Adipocyte (in vitro differentiated cells): ENCODE measurements at places on chromosomes 4 and X.
A peak's percentile ranks its signal among the peaks of the same experiment; 100 is the strongest.

DNA sequence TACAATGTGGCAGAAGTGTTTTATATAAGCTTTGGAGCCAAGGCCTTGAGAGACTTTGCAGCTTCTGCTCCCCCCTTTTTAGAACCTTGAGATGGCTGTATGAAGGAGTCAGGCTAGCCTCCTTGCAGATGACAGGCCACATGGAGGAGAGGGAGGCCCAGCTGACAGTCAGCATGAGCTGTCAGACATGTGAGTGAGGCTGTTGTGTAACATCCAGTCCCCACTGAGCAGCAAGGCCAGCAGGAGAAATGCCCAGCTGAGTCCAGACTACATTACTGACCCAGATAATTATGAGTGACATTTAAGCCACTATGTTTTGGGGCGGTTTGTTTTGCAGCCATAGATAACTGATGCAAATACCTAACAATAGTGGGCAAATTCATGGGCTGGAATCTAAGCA, 515.3 kb upstream of the ARX start:
- DNase-seq = peak; percentile 3

DNA sequence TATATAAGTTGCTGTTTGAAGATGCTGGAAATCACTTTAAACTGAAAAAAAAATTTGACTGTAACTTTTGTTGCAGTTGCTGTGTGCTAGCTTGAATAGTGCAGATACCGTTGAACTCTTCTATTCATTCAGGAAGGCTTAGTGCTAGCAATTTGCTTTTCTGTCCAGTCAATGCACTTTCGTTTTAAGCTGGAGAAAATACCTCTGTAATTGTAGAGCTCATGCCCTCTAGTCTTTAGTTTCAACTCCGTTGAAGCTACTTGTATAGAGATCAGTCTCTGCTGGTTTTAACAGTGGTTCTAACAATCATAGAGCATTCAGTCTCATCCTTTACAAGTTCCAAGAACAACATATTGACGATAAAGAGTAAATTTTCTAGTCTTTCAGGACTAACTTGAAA, 49.0 kb upstream of the TRPC3 start:
- DNase-seq = peak; percentile 10

DNA sequence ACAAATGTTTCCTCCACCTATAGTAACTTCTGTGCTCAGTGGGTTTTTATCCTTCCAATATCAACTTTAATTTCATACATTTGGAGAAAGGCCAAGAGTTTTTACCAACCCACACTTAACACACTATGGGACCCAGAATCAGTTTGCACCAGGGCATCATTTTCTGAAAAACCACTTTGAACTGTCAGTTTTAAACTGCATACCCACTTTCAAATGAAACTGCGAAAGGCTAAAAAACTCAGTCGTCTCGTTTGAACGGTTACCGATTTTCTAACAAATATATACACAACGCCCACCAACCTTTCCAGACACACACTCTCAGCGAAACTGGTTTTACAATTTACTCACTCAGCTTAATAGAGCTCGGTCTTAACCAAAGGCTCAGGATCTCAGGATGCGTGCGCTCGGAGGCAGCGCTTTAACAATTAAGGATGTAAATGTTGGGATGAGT, 376 bp downstream of the ABCG2 start:
- DNase-seq = no peak

DNA sequence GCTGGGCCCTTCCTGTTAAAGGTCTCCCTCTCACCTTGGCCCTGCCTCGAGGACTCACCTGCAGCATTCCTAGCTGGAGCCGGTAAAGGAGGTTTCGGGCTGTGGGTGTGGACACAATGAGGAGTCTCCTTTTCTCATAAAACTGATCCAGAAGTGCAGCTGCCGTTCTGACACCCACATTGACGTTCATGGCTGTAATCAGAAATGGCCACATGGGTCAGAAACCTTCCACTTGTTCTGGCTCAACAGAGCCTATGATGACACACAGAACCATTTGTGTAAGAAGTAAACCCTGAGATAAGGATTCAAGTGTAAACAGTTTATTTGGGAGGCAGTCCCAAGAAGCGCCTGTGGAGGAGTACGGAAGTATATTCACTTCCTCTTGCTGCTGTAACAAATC, 63.8 kb downstream of the SRPX start:
- no peak for DNase-seq

GRCh38 chr4:129337228-129337620, 241.3 kb downstream of the C4orf33 start:
- DNase-seq = no peak

DNA sequence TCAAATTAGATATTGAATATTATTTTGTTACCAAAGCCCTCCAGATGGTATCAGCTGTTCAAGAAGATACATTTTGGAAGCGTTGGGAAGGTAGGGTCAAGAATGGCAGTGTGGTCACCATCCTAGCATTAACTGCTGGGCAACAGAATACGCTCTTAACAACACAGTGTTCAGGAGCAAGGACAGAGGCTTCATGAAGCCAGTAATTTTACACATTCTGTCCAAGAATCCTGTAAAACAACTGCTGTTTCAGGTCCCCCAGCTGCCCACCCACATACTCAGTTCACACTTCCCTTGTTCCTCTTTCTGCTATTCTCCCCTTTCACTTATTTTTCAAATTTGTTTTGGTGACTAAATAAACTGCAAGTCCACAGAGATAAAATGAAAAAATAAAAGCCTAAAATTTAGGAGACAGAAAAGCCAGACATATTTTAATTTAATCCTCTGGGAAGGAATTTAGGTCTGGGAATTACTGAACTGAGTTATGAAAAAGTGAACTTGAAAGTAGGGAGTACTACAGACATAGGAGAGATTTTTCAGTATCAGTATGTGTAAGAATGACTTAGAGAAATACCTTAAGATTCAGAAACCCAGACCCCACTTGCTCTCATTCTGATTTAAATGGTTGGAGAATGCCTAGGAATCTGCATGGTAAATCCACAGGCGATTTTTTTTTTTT, 406.7 kb downstream of the MAPK10 start:
- DNase-seq = peak; percentile 13

GRCh38 chr4:176013476-176014247, 52.0 kb upstream of the WDR17 start:
- no peak for DNase-seq

DNA sequence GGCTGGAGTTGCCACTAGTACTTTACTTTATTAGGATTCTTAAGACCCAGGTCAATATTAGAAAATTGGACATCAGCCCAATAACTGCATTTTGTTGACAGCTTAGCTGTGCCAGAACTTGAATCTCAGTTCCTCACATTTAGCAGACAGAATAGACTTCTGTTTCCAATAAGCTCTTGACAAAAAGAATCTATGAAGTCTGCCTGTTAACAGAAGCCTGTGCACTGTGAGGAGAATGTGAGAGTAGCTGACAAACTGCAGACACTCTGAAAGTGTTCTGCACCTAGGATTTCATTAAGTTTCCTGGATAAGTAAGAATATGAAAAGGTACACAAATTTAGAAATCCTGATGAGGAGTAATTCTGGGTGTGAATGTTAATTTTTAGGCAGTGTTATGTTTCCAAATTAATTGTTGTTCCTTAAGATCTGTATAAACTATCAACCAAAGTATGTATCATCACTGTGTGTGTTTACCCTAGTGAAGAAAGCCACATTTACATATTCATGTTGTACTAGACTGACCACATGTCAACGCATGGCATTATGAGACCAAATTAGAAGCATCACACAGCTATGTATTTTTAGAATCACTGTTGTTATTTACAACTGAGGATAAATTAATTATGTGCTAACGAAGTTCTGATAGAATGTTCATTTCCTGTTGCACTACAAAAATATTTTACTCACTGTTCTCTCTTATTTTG, 756.4 kb upstream of the IGFBP7 start:
- no peak for DNase-seq

- no peak for DNase-seq
Observed at GRCh38 chr4:177532358-177532757, 90.1 kb upstream of the AGA start.

DNA sequence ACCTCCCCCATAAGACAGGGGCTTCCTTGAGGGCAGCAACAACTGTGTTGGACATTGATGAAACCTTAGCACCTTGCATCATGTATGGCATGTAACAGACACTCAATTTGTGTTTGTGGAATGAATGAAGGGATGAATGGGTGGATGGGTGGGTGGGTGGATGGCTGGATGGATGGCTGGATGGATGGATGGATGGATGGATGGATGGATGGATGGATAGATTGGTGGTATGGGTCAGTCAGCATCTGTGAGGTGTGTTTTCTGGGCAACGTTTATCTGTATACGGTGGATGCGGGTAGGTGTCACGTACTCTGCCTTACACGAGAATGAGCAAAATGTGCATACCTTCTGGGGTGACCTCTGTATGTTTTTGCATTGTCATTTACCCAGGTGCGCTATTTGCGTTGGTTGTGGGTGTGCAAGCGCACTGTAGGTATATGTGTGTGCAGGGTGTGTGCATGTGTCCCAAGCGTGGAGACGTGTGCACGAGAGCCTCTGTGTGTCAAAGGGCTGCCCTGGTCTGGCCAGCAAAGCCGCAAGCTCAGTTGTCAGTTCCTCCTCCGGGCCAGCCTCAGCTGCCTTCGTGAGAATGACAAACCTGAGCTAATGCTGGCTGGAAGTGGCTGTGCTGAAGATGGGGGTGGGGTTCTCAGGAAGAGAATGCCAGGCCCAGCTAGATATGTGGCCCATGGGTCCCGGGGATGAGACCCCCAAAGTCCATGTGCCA, 26.5 kb downstream of the ELF4 start:
- no peak for DNase-seq

- no peak for DNase-seq
Observed at GRCh38 chr4:140754918-140755773, 1.0 kb downstream of the TBC1D9 start.

DNA sequence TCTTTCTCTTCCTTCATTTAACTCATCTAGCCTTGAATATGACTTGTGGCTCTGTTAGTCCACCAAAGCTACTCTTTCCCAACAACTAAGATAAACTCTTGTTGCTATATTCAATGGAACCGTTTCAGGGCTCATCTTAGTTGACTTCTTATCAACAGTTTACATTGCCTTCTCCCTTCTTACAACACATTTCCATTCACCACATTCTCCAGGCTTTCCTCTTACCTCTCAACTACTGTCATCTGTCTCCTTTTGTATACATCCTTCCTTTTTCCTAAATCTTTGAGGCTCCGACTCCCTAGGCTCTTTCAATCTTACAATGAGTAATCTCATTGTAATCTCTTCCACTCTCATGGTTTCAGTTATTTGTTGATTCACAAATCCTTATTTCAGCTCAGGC, 58.5 kb downstream of the NCAPG start:
- DNase-seq = no peak

DNA sequence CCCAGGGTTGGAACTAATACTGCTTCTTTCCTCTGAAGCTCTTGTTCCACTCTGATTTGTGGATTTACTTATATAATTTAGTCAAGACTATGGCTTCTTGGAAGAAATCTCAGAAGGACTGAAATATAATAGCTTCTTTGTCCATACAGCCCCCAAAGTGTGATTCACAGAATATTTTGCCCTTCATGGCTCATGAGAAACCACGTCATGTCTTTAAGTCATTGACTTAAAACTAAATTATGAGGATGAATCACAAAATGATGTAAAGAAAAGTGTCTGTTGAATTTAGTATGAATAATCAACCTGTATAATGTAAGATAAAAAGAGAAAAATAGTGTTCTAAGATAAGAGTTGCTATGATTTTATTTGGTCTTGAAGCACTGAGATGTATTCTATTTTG, 43.3 kb upstream of the AGA start:
- DNase-seq = peak; percentile 52

- DNase-seq = no peak
Observed at GRCh38 chr4:95831166-95831565, 8.7 kb upstream of the PDHA2 start.

- DNase-seq = peak; percentile 64
Observed at GRCh38 chr4:152970102-152970820, 34.1 kb downstream of the FHDC1 start.
